ENCODE measurements at places on chromosomes 3 and 15. TPM values are rescaled to one million over a fixed set of nuclear protein-coding genes. Genes with fewer than 3 reads are reported as not detected.

The WDR72 gene
- total RNA-seq: 2.4 TPM

- no peak for DNase-seq
These were observed 16.0 kb downstream of the GOLGA8S start for GRCh38 chr15:23370578-23370977.

GRCh38 chr3:4581920-4582611 lies 88.9 kb downstream of the ITPR1 start:
- DNase-seq: no peak

- DNase-seq: no peak
These were observed 9.8 kb upstream of the PSMD6 start for GRCh38 chr3:64033069-64033468.

All from testis (tissue), 5 donors.